ENCODE measurements at places on chromosomes 12 and 14. TPM values are rescaled to one million over a fixed set of nuclear protein-coding genes. Genes with fewer than 3 reads are reported as not detected.

- no peak for DNase-seq
These were observed 2.9 kb upstream of the CLMN start for GRCh38 chr14:95322651-95323050.

GRCh38 chr12:39071611-39072010, 166.2 kb upstream of the CPNE8 start:
- no peak for DNase-seq

GRCh38 chr14:92475451-92476187, 38.0 kb upstream of the RIN3 start:
- no peak for DNase-seq

Gene OR4N2
- not detected for total RNA-seq

Data from Calu3 (cell line).